ENCODE measurements at places on chromosomes 2 and 18.

GRCh38 chr2:108918941-108919341 lies 70.1 kb downstream of the EDAR start:
- no peak for DNase-seq

DNA sequence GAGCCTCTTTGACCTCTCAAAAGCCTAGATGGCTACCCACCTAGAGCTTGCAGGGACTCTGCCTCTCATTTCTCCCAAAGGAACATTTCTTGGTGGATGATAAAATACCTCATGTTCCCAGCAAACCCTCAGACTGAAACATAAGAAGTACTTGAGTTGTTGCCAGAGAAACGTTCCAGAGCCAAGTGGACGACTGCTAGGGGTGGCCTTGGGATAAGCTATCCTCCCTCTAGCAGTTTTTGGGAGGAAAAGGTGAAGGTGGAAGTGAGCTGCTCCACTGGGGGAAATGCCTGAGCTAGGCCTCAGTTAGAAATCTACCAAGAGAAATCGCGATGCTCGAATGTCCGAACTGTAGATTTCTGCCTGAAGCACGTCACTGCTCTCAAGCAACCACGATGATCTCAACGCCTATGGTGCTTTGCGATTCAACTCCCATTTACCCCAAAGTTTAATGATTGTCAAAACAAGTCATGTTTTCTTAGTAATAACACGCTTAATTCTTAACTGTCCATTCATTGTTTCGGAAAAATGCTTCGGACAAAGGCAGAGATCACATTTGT lies 91.5 kb downstream of the CCBE1 start:
- no peak for DNase-seq

DNA sequence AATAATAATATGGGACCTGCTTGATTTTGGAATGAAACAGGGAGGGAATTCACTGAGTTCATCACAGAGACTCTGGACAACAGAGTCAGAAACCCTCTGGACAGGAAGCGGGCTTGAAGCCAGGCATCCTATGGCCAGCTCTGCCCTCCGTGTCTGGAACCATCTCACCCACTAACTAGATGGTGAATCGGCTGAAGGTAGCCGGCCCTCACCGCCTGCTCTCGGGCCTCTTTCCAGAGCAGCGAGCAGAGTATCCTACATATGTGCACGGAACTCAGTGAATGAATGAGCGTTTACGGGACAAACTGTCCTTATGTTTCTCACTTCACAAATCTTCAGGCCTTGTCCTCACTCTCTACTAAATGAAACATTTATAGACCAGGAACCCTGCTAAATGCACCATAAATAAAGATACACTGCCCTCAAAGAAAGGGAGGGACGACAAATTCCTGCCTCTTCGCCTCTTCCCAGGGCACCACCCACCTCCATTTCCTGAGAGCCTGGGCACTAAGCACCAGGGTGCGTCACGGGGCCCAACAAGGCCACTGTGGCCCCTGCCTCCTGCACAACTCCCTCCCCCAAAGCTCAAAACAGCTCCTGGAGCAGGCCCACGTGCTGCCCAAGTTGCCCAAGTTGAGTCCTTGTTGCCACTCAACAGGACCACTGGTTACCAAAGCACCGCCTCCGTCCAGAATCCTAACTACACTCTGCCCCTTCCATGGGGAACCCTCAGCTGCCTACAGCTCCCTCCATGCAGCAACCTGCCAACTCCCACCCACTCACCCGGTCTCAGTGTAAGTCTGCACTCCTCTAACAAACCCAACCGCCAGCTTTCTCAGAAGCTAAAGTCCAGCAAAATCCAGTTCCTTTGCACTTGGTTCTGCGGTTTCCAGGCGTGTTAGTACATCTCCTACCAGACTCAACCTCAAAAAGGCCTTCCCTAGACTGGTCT lies 1.7 kb downstream of the TBC1D8 start:
- no peak for DNase-seq

DNA sequence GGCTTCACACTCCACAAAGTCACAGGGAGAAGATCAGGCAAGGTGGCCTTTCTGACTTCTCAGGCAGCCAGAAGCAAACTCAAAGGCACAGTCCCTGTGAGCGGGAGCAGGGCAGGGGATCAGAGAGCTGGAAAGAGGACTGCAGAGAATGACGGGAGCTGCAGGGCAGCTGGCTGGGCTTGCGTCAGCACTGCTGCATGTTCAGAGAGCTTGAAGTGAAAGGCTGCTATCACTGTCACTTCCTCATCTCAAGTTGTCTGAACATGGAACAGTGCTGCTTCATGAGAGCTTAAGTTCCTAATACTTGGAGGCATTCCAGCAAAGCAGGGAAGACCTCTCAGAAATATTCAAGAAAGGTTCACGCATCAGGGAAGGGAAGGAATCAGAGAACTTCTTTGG lies 20.4 kb downstream of the TGFBRAP1 start:
- no peak for DNase-seq

DNA sequence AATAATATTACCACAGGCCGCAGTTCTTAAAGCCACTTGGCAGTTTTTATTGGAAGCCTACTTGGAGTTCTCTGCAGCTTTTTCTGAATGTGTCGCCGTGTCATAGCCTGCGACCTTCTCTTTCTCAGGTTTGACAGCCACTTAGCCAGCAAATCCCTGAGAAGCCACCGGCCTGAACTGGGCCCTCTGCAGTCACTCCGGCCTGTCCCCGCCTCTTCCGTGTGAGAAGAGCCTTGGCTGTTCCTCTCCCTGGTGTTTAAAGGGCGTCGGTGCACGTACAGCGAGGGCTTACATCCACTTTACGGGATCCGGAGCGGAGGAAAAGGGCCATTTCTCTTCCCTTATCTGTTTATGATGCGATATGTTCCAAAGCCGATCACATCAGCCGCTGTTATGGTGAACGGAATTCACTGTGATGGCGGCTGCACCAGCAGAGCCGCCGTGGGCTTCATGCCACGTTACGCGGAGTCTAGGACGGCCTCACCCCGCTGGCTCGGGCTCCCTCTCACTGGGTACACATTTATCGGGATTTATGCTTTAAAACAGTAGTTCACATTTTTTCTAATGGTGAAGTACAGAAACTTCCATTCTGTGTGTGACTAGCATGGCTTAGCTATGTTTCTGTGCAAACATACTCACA lies 66.8 kb downstream of the GBX2 start:
- no peak for DNase-seq

GRCh38 chr18:5142131-5142530 lies 54.9 kb downstream of the AKAIN1 start:
- DNase-seq, result no peak
